ENCODE measurements at places on chromosomes 13 and 19.

- no peak for DNase-seq
Measured at GRCh38 chr19:13120817-13121216, 2.8 kb downstream of the NACC1 start.

DNA sequence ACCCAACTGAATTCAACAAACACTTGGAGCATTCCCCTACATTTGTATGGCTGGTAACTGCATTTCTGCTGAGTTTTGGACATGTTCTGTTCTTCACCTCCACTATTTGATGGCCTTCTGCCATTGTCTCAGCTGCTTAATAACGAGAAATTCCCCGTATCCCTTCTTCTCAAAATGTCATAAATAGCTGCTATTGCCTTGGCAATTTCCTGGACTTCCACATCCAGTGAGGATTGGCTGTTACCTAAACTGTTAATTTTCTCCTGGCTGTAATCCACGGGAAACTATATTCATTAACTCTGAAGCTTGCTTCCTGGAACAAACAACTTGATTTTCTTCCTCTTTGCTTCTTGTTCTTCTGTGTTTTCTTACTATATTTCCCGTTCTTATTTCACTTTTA lies 69.5 kb upstream of the TDRD3 start:
- DNase-seq: no peak

DNA sequence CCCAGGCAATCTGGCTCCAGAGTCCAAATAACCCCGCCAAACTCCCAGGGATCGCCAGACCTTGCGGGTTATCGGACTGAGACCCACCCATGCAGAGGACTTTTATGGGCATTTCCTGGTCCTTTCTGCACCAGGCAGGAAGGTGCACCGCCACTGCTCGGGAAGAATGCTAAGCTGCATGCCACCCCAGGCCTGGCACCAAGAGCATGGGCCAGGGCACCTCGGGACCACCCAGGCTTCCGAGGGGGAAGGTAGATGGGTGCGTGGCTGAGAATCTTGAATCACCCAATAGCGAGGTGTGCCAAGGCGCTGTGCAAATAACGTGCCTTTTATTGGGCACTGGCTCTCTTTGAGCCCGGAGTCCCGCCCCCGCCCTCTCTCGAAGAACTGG lies 422 bp upstream of the ZNF575 start:
- peak; percentile 70 for DNase-seq

- no peak for DNase-seq
Measured at GRCh38 chr13:23386533-23386932, 47.0 kb downstream of the SACS start.

GRCh38 chr13:22665506-22665905 lies 515.3 kb upstream of the SGCG start:
- no peak for DNase-seq

DNA sequence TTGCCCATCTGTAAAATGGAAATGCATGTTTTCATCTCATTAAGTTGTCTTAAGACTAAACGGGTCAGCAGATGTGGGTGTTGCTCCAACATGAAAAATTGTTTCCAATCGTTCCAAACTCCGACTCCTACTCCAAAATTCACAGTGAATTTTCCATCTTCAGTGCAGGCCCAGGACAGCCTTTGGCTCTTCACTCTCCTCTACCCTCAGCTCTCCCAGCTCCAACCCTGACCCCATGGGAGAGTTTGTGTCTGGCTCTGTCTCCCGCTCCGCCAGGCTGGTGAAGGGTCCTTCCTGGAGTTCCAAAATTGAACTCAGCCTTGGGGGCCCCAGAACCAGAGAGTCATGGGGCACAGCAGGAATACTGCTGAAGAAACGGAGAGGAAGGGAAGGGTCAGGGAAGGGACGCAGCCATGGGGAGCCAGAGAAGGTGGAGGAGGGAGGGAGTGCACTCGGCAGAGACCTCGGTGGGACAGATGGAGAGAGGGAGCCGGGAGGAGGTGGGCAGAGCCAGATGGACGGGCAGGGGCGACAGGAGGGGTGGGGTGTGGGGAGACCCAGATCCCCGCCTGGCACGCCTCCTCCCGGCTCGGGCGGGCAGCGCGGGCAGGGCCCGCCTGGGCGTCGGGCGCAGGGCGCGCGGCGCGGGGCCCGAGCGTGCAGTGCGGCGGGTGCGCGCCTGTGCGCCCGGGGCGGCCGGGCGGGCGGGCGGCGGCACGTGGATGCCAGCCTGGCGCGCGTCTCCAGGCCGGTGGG lies 45.6 kb downstream of the CELF5 start:
- DNase-seq: no peak

- DNase-seq: no peak
Measured at GRCh38 chr13:41501281-41501680, 43.9 kb downstream of the RGCC start.

DNA sequence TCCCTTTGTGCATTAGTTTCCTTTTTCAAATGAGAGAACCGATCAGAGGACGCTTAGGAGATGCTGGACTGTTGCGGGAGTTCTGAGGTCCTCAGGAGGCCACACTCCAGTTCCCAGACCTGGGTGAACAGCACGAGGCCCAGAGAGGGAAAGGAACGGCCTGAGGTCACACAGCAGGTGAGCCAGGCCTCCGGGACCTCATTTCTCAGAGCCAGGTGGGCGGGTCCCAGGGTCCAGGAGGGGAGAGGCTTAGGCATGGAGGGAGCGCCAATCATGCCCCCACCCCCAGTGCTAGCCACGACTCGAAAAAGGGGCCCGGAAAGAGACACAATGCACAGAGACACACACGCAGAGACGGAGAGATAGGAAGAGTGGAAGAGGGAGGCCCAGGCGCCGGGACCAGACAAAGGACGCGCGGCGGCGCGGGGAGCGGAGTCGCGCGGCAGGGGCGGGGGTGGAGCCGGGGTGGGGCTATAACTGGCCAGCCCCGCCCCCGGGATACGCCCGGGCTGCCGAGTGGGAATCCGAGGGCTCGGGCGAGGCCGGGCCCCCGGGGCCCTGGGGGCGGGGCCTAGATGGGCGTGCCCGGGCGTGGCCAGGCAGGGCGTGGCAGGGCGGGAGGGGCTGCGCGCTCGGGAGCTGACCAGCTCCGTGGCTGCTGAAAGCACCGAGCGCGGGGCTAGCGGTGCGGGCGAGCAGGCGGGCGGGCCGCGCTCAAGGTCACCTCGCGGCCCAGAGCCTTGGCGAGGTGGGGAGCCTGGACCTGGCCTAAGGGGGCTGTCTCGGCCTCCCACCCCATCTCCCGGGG lies 1.6 kb downstream of the ELAVL3 start:
- DNase-seq: peak; percentile 65

- DNase-seq: no peak
Measured at GRCh38 chr13:74710006-74710405, 575.8 kb upstream of the KLF12 start.

- no peak for DNase-seq
Measured at GRCh38 chr13:98771838-98772611, 19.6 kb upstream of the SLC15A1 start.

DNA sequence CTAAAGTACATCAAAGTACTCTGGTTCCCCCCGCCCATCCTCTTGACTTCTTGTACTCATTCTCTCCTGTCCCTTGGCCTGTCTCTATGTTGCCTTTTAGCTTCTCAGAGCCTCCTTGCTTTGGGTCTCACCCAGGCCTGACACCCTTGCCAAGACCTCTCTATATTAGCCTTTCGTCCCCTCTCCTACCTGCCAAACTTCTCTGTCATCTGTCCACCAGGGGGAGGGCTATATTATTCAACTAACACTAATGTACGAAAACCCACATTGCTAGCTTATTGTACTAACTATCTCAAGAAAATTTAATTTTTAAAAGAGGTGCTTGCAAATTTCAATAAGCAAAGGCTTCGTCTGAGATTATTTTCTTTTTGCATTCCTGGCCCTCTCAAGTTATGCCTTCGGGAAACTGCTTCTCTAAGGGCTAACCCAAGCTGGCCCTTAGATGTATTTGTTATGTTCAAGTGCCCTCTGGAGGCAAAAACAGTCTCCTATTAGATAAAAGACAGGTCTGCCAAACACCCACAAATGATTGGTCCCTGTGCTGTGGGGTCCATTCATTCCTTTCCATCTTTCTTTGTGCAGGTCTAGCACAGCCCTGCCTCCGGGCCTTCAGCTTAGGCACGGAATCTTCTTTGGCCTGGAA lies 6.3 kb upstream of the MRPS31 start:
- DNase-seq: peak; percentile 59

- no peak for DNase-seq
Measured at GRCh38 chr13:46149272-46150133, 32.5 kb downstream of the LCP1 start.

- DNase-seq: no peak
Measured at GRCh38 chr19:34671972-34672371, 5.0 kb downstream of the SCGB2B2 start.

- no peak for DNase-seq
Measured at GRCh38 chr13:77508959-77509620, 26.4 kb upstream of the SCEL start.

DNA sequence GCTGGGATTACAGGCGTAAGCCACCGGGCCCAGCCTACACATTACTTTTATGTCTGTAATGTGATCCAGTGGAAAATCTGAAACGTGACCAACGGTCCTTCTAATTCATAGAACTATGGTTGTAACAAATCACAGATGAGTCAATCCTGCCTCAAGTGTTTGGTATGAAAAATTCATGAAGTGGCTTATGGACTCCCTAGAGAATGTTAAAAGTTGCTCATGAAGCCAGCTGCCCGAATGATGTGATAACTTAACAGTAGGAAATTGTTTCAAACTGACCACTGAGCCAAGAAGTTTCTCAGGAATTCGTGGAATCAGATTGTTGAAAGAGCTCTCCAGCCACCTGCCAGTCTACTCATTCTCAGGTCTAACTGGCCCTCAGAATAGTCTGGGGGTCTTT lies 59.4 kb upstream of the FARP1 start:
- DNase-seq: no peak

DNA sequence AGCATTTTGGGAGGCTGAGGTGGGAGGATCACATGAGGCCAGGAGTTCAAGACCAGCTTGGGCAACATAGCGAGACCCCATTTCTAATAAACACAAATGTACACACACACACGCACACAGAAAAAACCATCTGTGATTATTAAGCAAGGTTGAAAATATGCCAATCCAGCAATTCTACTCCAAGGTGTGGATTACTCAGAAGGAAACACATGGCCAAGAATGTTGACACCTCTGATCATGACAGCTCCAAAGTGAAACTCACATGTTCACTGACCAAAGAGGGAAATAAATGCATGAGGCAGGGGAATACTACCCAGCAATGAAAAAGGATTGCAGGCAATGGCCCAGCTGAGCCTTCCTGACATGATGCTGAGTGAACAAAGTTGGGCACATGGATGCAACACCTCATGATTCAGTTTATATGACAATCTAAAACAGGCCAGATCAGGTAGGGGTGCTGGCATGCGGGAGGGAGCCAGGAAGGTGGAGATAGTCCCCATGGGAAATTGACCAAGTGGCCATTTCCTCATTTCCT lies 4.4 kb downstream of the DOCK6 start:
- DNase-seq: no peak

- DNase-seq: no peak
Measured at GRCh38 chr19:49398931-49399330, 10.9 kb downstream of the KASH5 start.

- no peak for DNase-seq
Measured at GRCh38 chr13:72120632-72121031, 253.6 kb upstream of the DACH1 start.

- no peak for DNase-seq
Measured at GRCh38 chr19:3350014-3350663, 16.2 kb upstream of the NFIC start.

- DNase-seq: no peak
Measured at GRCh38 chr13:31051999-31052398, 109.7 kb downstream of the HSPH1 start.

DNA sequence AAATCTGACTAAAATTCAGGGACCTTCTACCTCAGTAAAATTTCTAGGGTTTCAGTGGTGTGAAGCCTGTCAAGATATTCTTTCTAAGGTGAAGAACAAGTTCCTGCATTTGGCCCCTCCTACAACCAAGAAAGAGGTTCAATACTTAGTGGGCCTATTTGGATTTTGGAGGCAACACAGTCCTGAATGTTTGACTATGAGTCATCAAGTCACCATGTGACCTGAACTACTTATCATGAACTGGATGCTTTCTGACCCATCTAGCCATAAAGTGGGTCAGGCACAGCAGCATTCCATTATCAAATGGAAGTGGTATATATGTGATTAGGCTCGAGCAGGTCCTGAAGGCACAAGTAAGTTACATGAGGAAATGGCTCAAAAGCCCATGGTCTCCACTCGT lies 163.0 kb upstream of the IRS2 start:
- DNase-seq: no peak

GRCh38 chr13:98533912-98534311 lies 43.0 kb downstream of the STK24 start:
- DNase-seq: no peak

DNA sequence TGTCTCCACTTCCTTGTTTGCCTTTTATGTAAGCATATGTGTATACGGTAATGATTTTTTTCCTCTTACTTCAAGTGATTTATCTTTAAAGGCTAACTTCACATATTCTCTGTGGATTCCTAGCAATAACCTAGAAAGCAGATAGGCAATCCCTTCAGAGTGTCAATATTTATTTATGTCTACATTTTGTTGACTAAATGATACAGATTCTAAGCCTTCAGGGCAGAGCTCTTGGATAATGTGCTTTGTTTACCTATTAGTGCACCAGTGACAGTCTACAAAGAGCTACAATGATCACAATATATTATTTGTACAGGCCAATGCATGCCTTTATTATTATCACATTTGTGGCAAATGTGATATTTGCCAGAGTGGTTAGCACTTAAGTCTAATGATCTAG lies 406.2 kb downstream of the EFNB2 start:
- DNase-seq: no peak

DNA sequence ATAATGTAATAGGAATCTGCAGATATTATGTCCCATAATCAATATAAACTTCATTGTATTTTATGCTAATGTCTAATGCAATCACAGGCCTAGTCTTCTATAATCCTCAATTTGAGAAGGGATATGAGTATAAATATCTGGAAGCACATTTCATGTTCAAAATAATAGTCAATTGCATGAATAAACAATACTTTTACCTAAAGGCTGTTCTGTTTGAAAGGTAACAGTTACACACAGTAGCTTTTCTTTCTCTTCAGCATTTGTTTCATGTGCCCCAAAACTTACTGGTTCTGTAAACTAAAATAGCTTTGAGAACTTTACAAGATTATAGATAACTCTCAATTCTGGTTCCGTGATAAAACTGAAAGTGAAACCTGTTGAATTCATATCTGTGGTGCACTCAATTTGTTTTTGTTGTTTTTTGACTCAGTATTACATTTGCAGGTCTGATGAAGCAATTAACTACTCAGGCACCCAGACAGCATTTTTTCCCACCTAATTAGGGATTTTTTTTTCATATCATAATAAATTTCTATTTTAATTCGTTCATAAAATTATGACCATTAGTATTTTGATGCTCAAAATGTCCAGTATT lies 1193.8 kb downstream of the SLITRK1 start:
- DNase-seq: peak; percentile 3

- no peak for DNase-seq
Measured at GRCh38 chr19:14325863-14326262, 55.4 kb upstream of the ADGRE5 start.

DNA sequence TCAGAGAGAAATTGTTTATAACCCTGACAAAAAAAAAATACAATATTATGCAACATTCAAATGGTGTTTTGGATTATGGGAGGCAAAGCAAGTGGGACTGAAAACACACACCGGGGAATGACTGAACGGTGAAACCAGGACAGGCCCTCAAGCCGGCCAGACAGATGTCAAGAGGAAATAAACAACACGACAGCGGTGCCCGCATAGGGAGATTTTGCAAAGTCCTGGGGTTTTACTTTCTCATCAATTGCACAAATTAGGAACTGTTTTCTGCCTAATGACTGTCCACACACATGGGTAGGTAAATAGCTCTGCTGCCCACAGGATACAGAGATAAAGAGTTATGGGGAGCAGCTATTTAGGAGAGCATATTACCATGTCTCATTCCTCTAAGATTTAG lies 134.5 kb downstream of the IRS2 start:
- DNase-seq: no peak

Measured in GM13977 (cell line).